AG04450 (cell line): ENCODE measurements at places on chromosomes 2 and 18. TPM values are rescaled to one million over a fixed set of nuclear protein-coding genes. Genes with fewer than 3 reads are reported as not detected.

DNA sequence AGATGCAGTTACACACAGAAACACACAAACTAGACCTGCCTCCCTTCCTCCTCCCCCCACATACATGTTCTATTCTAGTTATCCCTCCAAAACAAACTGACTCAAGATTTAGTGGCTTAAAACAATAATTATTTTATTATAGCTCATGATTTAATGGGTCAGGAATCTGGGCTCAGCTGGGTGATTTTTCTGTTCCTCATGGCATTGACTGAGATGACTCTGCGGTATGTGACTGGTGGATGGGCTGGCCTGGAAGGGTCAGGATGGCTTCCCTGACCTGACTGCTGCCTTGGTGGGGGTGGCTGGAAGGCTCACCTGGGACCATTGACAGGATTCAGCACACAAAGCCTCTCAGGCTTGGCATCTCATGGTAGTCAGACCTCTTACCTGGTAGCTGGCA, 33.7 kb upstream of the NTSR2 start:
- no peak for DNase-seq

DNA sequence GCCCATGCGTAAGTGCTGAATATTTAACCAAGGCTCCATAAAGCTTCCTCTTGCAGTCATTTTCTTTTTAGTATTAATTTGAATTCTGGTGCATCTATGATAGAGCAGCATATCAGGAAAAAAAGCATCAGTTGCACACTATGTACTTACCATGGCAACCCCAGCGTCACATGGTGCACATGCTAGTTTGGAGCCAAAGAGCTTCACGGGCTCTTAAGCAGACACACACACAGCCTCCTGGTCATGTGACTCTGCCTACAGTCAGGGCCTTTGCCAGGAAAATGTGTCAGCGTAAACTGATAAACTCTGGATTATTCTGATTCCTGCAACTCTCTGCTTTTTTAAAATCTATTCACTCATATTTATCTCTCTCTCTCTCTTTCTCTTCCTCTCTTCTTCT, 30.2 kb downstream of the NYAP2 start:
- DNase-seq, result no peak

DNA sequence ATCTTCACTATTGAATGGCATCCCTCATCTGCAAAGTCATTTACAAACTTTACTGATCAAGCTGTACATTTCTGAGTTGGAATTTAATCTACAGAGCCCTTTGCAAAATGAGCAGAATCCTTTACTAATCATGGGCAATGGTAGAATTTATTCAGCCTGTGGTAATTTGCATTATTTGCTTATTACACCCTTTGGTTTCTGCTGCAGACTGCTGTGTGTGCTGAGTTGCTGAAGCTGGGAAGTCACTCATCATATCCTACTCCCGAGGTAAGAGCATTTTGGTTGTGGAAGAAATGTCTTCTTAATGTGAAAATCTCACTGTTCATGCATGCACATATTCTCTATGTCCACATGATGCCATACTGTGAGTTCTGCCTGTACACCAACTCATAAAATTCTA, 357.4 kb upstream of the SLC39A10 start:
- no peak for DNase-seq

DNA sequence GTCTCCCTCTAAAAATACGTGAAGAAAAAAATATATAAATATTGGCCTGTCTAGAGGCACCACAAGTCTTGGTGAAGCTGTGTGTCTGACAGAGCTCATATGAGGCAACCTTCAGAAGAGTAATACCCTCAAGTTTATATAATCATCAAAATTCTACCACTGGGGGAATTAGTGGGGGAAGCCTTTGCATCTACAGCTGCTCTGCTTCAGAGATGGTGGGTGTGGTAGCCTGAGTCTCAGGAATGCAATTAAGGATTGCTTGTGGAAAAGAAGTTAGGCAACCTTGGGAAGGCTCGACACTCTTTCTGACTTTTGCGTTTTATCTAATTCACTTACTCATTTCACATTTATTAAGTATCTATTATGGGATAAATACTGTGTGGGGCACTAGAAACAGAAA, 17.4 kb downstream of the TPGS2 start:
- no peak for DNase-seq

Gene PAX8
- 1.2 TPM in 2 replicates for polyA plus RNA-seq

Gene KCNG3
- not detected in 2 replicates for polyA plus RNA-seq

Gene GKN2
- not detected in 2 replicates for polyA plus RNA-seq

DNA sequence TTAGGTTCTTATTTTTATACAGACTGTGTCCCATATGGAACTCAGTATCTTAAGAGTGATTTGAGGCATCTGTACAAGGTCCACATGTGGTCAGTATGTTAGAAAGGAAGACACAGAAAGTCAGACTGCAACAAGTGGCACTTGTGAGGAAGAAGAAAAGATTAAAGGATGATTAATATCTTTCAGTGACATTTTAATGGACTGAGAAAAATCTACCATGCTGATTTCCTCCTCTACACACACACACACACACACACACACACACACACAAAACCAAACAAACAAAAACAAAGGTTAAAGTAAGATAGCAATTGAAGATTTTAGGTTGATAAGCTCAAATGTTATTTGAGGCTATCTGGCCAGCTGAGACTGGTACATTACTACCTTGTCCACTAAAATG, 94.5 kb upstream of the CHRNA1 start:
- no peak for DNase-seq

Gene TLX2
- polyA plus RNA-seq, result not detected in 2 replicates
